Stimulated activated CD4-positive, alpha-beta T cell treated with anti-CD3 and anti-CD28 coated beads, Interleukin-12 subunit alpha, Interleukin-12 subunit beta, amount 100 ng/mL, for 24 hours (primary cell): ENCODE measurements at places on chromosomes 4 and X.

DNA sequence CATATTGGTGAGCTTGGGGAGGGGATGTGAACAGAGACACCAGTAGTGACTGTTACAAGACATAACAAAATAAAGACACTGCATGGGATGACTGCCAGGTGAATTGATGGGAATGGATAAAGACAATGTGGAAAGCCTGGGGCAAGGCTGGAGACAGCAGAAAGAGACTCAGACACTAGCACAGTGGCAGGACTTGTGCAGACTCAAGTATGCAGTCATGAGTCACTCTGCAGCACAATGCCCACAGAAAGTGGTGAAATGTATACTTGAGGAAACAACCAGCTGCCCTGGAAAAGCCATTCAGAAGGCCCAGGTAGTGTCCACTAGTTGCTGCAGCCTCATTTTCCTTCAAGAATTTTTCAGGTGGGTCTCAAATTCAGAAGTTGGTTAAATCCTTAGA is 452.3 kb downstream of the MID1IP1 start:
- DNase-seq: no peak

GRCh38 chrX:130482871-130483270 is 81.1 kb downstream of the RBMX2 start:
- DNase-seq: no peak

- no peak for DNase-seq
Observed at GRCh38 chrX:64894454-64895038, 81.7 kb downstream of the ZC4H2 start.

- no peak for DNase-seq
Observed at GRCh38 chr4:130172156-130172555, 1076.2 kb downstream of the C4orf33 start.

- no peak for DNase-seq
Observed at GRCh38 chrX:95059909-95060308, 1385.9 kb downstream of the FAM133A start.

- DNase-seq: no peak
Observed at GRCh38 chr4:7347981-7348380, 86.7 kb downstream of the PSAPL1 start.

GRCh38 chr4:183211533-183211932 is 108.5 kb downstream of the CLDN22 start:
- DNase-seq: no peak

GRCh38 chr4:177508662-177509061 is 66.4 kb upstream of the AGA start:
- DNase-seq: no peak

DNA sequence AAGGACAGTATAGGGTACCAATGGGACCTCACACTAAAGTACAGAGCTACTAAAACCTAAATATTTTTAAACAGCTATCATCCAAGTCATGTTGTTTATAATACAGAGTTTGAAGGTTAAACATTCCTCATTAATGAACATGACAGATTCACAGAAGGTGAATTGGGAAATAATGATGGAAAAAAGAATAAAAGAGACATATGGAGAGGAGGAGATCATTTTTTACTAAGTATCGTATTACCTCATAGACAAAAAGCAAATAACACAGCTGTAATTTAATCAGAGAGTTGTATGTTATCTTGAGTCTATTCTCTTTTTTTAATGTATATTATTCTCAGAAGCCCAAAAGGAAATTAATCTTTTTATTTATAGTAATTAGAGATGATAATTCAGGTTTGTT is 7.9 kb downstream of the PLK4 start:
- DNase-seq: no peak
